ENCODE measurements at places on chromosomes 5 and 9. TPM values are rescaled to one million over a fixed set of nuclear protein-coding genes. Genes with fewer than 3 reads are reported as not detected.

- no peaks in the 10 kb centered on the region for H3K27me3 ChIP-seq
- no peak for DNase-seq
- no peaks in the 10 kb centered on the region for H3K36me3 ChIP-seq
- no peak overlapping the region for H3K4me3 ChIP-seq
- H3K4me1 ChIP-seq = peaks cover 10% of the 10 kb centered on the region
These were observed 14.1 kb upstream of the MOCS2 start for GRCh38 chr5:53123702-53124101.

DNA sequence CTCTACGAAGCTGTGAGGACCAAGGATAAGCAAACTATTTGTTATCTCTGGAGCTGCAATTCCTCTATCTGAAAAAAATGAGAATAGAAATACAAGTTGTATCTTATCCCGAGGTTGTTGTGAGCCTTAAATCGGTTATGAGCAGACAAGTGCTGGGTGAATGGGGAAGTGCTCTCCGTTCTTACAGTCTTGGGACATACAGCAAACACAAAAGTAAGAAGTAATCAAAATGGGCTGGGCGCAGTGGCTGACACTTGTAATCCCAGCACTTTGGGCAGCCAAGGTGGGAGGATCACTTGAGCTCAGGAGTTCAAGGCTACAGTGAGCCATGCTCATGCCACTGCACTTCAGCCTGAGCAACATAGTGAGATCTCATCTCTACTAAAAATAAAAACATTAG lies 31.7 kb downstream of the ITK start:
- no peak overlapping the region for H3K4me3 ChIP-seq
- no peaks in the 10 kb centered on the region for H3K36me3 ChIP-seq
- no peak overlapping the region for H3K27ac ChIP-seq
- H3K4me1 ChIP-seq = peaks cover 4% of the 10 kb centered on the region
- DNase-seq = no peak

DNA sequence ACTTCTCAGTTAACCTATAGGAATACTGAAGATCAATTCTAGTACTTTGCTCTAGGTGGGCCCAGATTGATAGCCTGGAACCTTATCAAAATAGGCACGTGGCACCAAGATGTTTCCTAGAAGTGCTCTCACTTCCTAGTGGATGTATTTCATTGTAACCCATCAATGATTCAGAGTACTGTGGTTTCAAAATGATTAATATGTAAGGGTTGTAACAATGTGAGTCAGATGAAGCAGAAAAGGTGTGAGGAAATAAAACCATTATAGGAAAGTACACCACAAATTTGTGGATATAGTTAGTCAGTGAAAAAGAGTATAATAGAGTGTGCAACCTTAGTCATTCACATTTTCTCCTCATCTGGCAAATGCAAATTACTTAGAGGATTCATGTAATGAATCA lies 177.3 kb upstream of the FST start:
- no peak overlapping the region for H3K27ac ChIP-seq
- H3K27me3 ChIP-seq = no peaks in the 10 kb centered on the region
- no peaks in the 10 kb centered on the region for H3K36me3 ChIP-seq
- DNase-seq = peak; percentile 93

DNA sequence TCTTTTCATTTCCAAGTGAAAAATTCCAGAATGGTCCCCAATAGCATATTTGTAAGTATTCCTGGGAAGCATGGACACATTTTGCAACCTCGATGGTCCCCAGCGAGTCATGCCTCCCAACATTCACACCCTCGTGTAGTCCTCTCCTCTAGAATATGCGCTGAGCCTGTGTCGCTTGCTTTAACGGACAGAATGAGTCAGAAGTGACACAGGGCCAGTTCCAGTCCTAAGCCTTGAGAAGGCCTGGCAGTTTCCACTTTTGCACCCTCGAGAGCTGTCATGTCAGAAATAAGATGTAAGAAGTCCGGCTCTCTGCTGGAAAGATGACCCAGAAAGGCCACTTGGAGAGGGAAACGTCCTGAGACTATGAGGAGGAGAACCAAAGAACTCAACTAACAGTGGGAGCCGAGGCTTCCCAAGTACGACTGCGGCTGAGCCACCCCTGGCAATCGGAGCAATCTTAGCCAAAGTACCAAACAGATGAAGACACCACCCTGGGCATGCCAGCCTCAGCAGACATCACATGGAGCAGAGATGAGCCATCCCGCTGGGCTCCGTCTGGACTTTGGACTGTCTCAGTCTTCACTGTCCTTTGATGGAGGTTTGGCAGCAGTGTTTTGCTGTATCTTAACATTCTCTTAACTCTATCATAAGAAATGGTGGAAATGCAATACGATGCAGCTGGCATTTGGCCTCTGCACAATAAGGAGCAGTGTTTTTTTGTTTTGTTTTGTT lies 42.6 kb upstream of the GFPT2 start:
- no peaks in the 10 kb centered on the region for H3K36me3 ChIP-seq
- no peak overlapping the region for H3K4me3 ChIP-seq
- DNase-seq = no peak

Gene HAVCR2
- total RNA-seq = 10.0 TPM

Gene SLC36A3
- not detected for total RNA-seq

Gene ABO
- not detected for total RNA-seq

Gene PHAX
- total RNA-seq = 51.1 TPM

DNA sequence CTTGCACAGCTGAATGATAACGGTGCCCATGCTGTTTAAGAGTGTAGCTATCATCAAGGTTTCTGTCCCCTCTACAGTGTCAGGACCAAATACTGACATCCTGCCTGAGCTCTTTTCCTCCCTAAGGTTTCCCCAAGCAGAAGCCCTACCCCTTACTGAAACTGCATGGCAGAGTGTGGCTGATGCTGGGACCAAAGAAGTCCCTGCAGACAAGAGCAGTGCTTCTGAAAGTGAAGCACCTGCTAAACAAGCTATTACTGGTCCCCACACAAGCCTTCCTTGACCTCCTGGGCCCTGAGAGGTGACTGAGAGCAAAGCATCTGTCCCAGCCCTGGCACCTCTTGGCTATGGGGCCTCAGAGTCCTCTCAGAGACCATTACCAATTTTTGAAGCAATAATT lies 56.1 kb downstream of the CFAP90 start:
- no peak for DNase-seq
- no peak overlapping the region for H3K27ac ChIP-seq
- H3K27me3 ChIP-seq = no peaks in the 10 kb centered on the region
- H3K4me3 ChIP-seq = no peak overlapping the region

Gene IFNB1
- total RNA-seq = 3.2 TPM

GRCh38 chr5:92633176-92633575 lies 947.8 kb downstream of the NR2F1-AS1 start:
- no peak for DNase-seq
- H3K4me3 ChIP-seq = no peak overlapping the region
- H3K4me1 ChIP-seq = no peaks in the 10 kb centered on the region
- no peaks in the 10 kb centered on the region for H3K36me3 ChIP-seq
- no peak overlapping the region for H3K27ac ChIP-seq

Gene CCT5
- total RNA-seq = 276 TPM

GRCh38 chr5:80686757-80687156 lies 32.0 kb upstream of the DHFR start:
- H3K27me3 ChIP-seq = no peaks in the 10 kb centered on the region
- peak; percentile 7 for DNase-seq
- H3K4me3 ChIP-seq = no peak overlapping the region
- peaks cover 4% of the 10 kb centered on the region for H3K36me3 ChIP-seq
- H3K4me1 ChIP-seq = no peaks in the 10 kb centered on the region

Measured in astrocyte (in vitro differentiated cells and primary cell).